ENCODE measurements at places on chromosomes 4 and X.

GRCh38 chr4:152072001-152072485, 311.2 kb upstream of the GATB start:
- no peak for DNase-seq

DNA sequence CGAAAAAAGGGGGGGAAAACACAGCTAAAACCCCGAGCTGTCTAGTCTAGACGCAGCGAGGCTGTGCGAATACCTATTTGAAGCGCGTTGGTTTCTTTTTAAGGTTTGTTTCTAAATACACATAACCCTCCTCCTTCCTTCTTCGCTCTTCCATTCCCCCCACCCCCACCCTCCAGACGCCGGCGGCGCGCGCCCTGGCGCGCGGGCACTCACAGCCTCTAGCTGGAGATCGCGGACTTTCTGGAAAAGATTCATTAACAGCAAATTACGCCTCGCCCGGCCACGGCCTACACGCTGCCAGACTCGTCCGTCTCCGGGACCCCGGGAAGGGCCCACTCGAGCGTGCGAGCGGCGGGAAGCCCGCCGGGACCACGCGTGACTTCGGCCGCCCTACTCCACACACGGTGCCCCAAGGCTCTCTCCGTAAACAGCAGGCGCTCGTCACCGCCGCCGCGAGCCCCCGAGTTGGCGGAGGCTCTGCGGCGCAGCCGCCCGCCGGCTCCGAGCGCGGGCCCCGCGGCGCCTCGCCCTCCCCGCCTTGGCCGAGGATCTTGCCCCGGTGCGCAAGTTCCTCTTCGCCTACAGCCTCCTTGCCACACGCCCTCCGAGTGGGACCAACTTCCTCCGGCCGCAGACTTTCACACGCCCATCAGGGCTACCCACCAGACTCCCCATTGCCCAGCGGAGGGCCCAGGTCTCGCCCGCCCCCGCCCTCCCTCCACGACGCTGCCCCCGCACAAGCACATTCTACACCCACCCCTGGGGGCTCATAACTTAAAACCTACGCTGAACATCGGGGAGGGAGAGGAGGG, 2.0 kb downstream of the BCOR start:
- peak; percentile 14 for DNase-seq

DNA sequence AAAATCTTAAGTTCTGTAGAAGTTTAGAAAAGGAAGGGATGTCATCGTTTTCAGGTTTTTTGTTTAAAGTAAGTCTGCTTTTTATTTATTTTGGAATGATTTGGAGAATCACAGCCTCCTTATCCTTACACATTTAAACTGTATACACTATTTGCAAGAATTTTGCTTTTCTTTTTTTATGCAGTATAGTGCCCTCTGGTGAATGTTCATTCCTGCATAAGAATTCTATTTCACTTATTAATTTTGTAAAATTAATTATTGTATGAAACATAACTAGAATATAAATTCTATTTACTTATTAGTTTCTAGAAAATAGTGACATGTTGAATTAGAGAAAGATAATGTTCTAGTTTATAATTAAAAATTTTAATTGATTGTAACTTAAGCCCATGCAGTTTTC, 44.6 kb downstream of the DACH2 start:
- DNase-seq = no peak

DNA sequence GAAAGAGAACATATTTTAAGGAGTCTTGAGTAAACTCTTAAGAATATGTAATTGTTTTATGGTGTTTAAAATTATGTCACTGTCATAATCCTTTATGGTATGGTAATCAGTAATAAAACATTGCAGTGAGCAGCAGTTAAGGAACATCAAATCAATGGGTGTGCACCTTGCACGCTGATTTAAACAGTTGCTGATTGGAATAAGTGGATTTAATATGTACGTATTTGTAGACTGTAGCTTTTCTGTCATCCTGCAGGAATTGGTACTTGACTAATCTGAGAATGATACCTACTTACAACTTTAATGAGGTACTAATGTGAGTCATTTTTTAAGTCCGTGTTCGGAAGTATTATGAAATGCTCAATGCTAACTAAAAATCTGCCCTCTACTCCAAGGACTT, 212.2 kb downstream of the DCTD start:
- no peak for DNase-seq

DNA sequence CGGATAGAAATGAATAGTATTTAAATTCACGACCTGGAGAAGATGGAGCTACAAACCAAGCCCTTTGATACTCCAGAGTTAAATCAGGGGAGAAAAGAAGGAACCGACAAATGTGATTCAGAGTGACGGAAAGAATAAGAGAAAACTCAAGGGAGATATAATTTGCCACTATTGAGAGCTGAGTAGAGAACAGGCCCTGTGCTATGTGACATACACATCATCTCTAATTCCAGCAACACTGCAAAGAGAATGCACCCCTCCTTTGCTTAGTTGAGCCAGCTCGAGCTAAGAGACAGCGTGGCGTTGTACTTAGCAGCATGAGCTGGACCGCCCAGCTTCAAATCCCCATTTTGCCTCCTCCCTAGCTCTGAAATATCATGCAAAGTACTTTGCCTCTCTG, 266.4 kb upstream of the TENM3 start:
- DNase-seq = no peak

DNA sequence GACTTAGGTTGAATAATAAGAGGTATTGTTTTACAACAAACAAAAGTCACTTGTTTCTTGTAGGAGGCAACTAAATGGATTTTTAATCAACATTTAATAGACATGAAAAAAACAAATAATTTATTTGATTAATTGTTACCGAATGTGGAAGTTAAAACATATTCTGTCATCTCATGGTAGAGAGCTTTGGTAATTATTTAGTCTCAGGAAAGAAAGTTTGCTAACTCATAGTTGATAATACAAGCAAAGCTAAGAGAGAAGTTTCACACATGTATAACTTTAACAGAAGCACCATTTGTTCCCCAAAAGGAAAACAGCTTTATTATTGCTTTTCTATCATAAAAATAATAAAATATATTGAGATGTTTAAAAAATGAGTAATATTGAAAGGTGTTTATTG, 44.9 kb downstream of the GUCY1A1 start:
- no peak for DNase-seq

GRCh38 chrX:9162698-9163097, 128.8 kb upstream of the FAM9B start:
- no peak for DNase-seq

DNA sequence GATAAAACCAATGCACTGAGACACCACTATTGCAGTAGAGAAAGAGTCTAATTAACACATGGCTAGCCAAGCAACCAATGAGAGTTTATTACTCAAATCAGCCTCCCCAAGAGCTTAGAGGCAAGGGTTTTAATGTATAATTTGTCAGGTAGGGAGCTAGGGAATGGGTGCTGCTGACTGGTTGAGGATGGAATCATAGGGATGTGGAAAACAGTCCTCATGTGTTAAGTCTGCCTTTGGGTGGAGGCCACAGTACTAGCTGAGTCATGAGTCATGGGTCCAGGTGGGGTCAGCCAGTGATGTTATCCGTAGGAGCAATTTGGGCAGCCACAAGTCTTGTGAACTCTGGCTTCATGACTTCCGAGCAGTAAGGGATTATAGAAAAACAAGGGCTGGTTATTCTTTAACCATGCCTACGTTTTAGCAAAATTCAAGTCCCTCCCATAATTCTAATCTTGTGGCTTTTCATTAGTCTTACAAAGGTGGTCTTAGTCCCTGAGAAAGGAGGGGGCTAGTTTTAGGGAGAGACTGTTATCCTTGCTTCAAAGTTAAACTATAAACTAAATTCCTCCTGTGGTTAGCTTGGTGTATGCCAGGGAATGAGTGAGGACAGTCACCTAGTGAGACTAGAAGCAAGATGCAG, 25.1 kb upstream of the PLAC8 start:
- DNase-seq = no peak

GRCh38 chr4:184062769-184063168, 154.9 kb downstream of the ENPP6 start:
- no peak for DNase-seq

DNA sequence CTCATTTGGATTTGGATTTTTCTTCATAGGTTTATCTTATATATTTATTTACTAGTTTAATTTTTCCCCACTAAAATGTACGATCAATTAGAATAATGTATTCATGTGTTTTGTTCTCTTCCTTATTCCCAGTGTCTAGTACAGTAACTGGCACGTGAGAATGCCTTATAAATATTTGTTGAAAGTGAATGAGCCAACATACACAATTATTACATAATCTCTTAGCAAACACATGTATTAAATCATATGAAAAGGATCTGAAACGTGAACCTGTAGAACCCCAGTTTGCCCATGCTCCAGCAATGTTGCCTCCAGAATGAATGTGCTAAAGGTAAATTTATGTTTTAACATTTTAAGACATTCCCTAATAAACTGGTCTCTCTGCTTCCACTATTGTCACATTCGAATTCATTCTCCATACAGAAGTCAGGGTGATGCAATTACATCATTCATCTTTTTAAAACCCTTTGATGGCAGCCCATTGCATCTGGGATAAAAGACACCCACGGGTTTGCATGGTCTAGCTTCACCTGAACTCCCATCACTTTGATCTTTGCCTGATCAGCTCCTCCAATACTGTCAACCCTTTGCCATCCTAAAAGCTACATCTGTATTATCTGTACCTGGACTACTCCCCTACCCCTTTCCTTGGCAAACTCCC, 30.7 kb upstream of the AREG start:
- no peak for DNase-seq

- no peak for DNase-seq
Observed at GRCh38 chrX:115504167-115504566, 56.8 kb upstream of the PLS3 start.

DNA sequence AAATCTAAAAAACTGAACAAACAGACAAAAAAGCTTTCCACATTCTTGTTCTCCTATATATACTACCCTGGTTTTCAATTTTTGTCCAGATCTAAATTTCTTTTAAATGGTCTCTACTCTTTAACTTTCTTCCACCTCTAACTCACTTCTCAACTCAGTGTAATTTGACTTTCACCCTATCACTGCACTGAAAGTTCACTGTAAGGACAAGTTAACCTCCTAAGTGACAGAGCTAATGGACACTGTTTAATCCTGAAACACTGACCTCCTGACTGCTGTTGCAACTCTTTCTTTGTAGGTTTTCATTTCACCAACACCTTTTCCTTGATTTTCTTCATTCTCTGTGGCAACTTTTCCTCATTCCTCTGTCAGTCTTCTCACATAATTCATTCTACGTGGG, 50.0 kb downstream of the ATOH1 start:
- no peak for DNase-seq

GRCh38 chrX:43166874-43167273, 388.9 kb upstream of the PPP1R2C start:
- DNase-seq = peak; percentile 0

- no peak for DNase-seq
Observed at GRCh38 chrX:145856181-145856580, 38.6 kb downstream of the SLITRK2 start.

- no peak for DNase-seq
Observed at GRCh38 chrX:121120690-121121605, 73.5 kb downstream of the GLUD2 start.

- DNase-seq = no peak
Observed at GRCh38 chr4:73891739-73892405, 22.7 kb downstream of the CXCL1 start.

GRCh38 chr4:5812506-5813229, 80.2 kb downstream of the CRMP1 start:
- peak; percentile 33 for DNase-seq

DNA sequence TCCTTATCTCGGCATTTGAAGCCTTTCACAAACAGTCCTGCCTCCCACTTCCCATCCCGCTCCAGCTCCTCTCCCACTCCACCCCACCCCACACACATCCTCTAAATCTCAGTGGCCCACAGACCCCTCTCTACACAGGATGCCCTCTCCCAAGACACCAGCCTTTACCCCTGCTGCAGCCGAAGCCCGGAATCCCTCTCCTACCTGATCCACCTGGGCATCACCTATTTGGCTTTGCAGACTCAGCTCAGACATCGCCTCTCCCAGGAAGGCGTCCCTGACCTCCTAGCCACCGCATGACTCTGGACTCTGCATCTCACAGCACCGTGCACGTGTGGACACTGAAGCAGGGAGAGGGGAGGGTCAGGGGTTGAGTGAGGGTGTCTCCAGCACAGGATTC, 11.5 kb downstream of the PPP2R2C start:
- no peak for DNase-seq

- DNase-seq = no peak
Observed at GRCh38 chr4:85940151-85940550, 419.7 kb downstream of the MAPK10 start.

DNA sequence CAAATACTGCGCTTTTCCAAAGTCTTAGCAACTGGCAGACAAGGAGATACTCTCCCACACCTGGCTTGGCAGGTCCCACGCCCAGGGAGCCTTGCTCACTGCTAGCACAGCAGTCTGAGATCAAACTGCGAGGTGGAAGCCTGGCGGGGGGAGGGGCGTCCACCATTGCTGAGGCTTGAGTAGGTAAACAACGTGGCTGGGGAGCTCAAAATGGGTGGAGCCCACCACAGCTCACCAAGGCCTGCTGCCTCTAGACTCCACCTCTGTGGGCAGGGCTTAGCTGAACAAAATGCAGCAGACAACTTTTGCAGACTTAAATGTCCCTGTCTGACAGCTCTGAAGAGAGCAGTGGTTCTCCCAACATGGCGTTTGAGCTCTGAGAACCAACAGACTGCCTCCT, 23.0 kb upstream of the NFKB1 start:
- DNase-seq = no peak

- no peak for DNase-seq
Observed at GRCh38 chr4:159460371-159460770, 357.5 kb downstream of the RAPGEF2 start.

DNA sequence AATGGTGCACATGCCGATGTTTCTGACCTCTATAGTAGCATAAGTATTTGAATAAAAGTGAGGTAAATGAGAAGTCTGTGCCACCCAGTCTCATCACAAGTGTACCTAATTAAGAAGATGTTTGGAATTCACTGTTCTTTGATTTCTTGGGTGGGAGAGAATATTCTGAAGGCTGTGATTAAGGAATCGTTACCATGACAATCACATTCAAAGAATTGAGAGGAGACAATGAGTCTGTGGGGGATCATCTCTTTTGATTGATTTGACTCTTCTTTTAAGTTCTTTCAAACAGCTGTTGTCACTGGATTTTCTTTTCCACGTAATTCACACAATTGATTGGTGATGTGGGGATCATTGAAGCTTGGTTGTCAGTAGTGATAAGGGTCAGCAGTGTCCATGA, 18.1 kb downstream of the FHL1 start:
- no peak for DNase-seq

- no peak for DNase-seq
Observed at GRCh38 chrX:13081395-13082205, 37.2 kb upstream of the FAM9C start.

- DNase-seq = no peak
Observed at GRCh38 chrX:40867352-40867751, 132.0 kb upstream of the MED14 start.
